Dermis blood vessel endothelial cell (primary cell): ENCODE measurements at places on chromosomes 16 and 17. TPM values are rescaled to one million over a fixed set of nuclear protein-coding genes. Genes with fewer than 3 reads are reported as not detected.

DNA sequence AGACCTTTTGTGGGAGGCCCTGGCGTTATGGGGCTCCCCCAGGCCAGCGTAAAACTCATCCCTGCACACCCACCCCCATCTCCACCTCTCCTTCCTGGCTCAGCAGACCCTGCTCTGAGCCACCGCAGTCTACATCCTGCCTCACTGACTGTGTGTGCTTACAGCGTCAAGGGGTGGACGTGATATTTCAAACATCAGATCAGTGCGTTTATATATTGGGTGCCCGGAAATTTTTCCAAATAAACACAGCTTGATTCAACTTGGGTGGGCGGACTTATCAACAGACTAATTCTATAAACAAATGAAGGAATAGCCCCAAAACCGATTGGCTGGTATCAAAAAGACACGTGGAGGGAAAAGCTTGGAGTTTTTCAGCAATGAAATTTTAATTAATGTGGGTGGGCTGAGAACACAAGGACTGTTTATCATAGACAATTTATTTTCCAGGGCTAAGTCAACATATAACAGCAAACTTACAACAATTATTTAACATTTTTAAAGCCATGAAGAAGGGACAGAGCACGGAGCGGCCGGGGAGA is at the start of gene FOXL1:
Gene FOXL1 (plus strand): TSS at position 489 of the 539 bp plus-strand sequence. CDS start 175 bp downstream, outside the sequence.
- peak; percentile 74 for DNase-seq

DNA sequence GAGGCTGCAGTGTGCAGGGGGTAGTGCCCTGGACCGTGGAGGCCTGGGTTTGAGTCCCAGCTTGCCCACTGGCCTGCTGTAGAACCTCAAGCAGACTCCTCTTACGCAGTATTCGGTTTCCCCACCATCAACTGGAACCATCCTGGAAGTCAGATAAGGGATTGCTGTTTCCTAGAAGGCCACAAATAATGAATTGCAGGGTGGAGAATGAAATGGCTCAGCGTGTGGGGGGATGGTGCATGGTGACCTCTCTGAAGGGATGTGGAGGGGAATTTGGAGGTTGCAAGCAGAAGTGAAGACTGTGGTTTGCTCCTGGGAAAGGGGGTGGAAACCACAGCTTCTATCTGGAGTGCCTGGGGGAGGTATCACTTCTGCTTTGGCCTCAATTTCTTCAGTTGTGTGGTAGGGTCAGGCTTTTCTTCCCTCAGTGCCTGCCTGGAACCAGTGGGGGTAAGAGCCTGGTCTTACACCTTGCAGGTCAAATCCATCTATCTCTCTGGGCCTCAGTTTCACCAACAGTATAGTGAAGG is 1.7 kb downstream of the ADGRG5 start:
- no peak for DNase-seq

- DNase-seq, result no peak
Measured at GRCh38 chr16:76576526-76576925, 299.3 kb downstream of the CNTNAP4 start.

- DNase-seq, result no peak
Measured at GRCh38 chr16:85199880-85200279, 87.6 kb upstream of the CIBAR2 start.

DNA sequence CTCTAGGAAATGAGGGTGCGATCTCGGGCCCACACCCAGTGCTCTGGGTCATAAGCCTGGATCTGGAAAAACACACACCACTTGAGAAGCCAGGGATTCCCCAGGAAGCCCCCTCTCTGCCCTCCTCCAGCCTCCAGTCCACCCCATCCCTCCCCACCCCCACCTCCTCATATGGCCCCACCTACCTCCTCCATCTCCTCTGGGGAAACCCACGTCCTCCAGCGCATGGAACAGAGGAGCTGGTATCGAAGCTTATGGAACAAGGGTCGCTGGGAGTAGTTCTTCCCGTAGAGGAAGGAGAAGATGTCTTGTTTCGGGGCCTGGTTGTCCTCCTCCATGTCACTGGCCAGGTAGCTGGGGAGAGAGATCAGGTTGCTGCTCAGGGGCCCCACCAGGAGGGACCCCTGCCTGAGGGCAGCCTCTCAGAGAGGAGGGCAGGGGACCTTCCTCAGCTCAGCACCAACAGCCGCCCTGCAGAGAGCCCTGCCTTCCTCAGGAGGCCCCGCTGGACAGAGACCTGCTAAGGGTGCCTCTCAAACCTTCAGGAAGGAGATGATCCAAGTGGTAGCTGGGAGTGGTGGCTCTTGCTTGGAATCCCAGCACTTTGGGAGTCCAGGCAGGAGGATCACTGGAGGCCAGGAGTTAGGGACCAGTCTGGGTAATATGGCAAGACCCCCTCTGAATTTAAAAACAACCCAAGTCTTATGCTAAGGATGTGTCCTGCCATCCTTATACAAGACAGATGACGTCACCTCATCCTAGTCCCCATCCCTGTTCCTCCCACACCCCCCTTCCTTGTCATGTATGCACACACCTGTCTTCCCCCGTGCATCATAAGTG is 5.0 kb downstream of the SPDYE4 start:
- DNase-seq, result no peak

GRCh38 chr16:59330019-59330670 is 596.0 kb upstream of the GOT2 start:
- DNase-seq, result no peak

DNA sequence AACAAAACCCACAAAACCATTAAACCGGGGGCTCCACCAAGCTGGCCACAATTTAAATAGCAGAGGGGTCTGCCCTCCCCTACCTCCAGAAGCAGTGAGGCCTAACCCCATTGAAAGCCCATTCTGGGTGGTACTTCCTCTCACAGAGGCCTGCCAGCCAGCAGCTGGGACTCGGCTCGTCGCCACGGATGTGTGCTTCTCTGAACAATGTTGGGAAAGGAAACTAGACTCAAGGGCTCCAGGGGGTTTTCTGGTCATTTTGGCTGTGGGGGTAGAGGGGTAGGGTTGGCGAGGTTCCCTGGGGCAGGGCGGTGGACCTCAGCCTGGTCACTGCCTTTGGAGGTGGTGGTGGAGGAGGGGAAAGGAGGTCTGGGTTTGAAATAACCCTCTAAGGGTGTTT is 4.7 kb upstream of the PLCG2 start:
- peak; percentile 69 for DNase-seq

GRCh38 chr16:85086347-85087291 is 25.7 kb downstream of the CIBAR2 start:
- peak; percentile 85 for DNase-seq

- DNase-seq, result no peak
Measured at GRCh38 chr16:86362155-86362849, 148.0 kb upstream of the FOXF1 start.

DNA sequence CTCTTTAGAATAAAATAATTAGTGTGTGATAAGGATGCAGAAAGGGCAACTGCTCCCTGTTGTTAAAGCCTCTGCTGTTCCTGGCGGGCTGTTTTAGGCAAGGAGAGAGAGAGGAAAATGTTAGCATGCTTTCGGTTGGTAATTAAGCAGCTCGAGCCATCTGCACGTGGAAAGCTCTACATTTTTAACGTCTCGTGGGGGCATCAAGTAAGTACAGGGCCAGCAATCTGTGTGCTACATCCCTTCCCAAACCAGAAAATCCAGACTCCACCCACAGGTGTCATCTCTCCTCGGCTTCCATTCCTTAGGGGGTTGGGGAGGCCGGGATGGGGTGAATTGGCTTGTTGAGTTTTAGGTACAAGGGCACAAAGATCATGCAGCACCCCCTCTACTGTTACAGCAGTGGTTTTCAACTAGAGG is 62.4 kb upstream of the MARCHF10 start:
- no peak for DNase-seq

DNA sequence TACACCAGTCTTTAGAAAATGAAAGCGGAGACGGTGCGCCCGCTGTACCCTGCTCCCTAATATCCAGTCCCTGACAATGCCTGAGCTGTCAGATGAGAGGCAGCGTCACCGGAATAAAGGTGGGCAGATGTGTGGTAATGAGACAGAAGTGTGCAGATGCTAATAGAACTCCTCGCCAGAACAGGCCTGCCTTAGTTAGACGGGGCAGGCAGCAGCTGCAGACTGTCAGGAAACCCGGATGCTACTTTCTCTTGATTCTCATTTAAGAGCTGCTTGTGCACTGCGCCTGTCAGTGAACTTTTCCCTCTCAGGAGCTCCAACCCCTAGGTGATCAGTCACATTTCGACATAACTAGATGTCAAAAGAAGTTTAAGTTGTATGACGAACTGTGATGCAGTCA is 221.8 kb upstream of the IRX3 start:
- DNase-seq, result no peak

GRCh38 chr17:67366193-67367157 is at the start of gene PSMD12:
TSS of gene PSMD12 (minus strand) at chr17:67366577. CDS start at chr17:67366519, 58 bp downstream.
- peak; percentile 94 for DNase-seq

GRCh38 chr16:69166946-69167930 is 19.7 kb upstream of the SNTB2 start:
- peak; percentile 62 for DNase-seq

GRCh38 chr16:20774703-20775362 is 11.0 kb downstream of the ACSM3 start:
- DNase-seq, result peak; percentile 85

DNA sequence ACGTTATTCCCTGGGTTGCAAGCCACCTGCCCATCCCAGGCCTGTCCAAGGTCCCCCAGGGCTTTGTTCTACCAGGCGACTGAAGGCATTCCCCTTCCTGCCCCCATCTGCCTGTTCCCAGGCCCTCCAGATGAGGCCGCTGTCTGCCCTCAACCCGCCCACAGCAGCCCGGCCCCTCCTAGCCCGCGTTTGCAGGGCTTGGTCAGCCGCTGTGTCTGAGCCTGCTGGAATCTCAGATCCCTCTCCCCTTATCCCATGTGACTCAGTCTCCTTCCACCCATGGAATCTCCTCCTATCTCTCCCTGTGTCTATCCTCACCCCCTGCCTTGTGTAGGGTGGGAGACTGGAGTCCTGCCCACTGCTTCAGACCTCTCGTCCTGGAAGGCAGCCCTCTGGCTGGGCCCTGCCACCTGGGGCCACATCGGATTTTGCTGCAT is 186.0 kb upstream of the TNRC6C start:
- DNase-seq, result peak; percentile 80

GRCh38 chr17:20852239-20852989 is 190.4 kb downstream of the USP22 start:
- DNase-seq, result peak; percentile 10

The PTGES3L gene
- total RNA-seq, result 0.14 TPM in 1 of 2 replicates, not detected in the other

The NOTUM gene
- 0.09 TPM in 1 of 2 replicates, not detected in the other for total RNA-seq
